CD4-positive, alpha-beta T cell treated with Interleukin-2 at 100 ng/mL for 4 hours (primary cell): ENCODE measurements at places on chromosomes 5 and 9.

DNA sequence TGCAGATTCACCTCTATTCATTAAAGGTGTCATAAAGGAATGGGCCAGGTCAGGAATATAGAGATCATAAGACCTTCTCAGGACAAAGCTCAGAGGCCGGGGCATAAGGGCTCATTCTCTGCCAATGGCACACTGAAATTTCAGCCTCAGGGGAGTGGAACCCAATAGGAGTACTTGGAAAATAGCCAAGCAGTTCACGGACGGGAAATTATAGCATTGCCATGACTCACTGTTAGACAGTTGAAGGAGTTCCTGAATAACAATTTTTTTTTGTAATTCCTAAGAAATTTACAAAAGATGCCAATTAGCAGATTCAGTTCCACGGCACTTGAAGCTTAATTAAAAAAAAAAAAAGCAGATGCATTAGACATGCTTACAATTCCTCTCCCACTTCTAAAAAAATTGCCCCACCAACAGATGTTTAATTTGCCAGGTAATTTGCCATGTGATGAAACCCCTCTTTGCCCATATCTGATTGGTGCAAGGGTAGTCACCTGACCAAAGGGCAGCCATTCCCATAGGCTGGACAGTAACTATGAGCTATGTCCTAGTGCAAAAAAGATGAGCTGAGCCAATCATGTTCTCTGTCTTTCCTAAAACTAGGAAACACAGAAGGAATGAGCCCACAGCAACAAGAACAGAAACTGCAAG is 58.6 kb downstream of the PTCD2 start:
- no peak for DNase-seq

- peak; percentile 39 for DNase-seq
Measured at GRCh38 chr5:119273391-119273839, 82.4 kb upstream of the TNFAIP8 start.

DNA sequence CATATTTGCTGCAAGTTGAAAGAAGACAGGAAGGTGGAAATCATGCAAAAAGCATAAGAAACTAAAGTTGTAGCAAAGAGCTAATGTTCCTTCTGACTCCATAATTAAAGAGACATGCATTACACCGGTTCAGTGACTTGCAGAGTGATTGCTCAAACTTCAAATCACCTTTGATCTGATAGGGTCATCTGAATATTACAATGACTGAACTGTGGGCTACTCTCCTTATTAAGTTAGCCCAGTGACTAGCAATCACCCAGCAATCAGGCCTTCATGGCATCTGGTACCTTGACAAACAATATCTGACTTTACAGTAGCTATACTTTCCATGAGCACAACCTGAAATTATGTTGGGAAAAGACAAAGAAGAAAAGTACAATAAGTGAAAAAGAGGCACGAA is 84.9 kb downstream of the NREP start:
- DNase-seq, result no peak

DNA sequence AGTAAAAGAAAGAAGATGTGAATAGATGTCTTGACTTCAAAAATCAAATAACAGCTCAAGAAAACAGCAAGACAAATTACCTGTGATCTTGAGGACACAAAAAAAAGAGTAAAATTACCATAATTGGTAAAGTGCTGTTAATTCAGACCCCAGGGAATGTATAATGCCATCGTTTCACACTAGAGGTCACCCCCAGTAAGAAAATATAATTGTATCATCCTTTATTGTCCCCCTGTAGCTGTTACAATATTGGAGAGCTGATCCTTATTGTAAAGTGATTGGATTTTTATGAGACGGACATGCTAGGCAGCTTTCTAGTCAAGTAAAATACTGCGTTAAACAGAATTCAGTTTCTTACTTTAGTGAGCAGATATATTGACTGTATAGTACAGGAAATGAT is 377.0 kb downstream of the TLE1 start:
- no peak for DNase-seq

DNA sequence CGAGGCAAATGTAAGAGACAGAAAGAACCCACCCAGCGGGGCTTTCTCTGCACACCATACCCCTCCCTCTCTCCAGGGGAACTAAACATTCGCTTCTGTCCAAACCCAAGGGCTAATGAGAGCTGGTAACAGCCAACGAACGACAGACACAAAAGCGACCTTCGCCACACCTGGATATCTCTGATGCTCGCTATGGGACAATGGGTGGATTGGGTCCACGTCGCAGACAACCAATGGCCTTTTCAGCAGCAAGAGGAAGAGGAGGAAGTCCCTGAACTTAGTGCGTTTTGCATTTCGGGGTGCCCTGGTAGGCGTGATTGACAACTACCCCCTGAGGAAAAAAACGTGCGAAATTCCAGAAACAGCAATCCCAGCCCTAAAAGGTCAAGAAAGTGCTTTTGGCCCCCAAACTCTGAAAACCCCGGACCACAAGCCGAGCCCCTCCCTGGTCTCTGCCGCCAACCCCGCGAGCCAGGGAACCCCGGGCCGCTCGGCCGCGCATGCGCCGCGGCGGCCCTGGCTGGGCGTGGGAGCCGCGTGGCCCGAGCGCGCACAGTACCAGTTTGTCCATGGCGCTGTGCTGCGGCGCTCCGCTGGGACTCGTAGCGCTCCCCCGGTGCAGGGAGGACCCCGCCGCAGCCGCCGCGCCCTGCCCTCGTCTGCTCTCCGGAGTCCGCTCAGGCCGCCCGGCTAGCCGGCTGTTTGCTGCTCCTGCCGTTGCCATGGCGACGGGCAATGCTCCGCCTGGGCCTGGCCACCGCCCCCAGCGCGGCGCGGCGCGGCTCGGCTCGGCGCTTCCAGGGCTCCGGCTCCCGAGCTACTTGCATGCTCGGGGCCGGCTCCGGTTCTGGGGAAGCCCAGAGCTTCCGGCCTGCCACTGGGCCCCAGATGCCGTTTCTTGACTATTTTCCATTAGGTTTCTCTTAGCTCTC is 66.9 kb upstream of the DNAH5 start:
- no peak for DNase-seq

GRCh38 chr5:21817668-21818369 is 1035.3 kb downstream of the CDH12 start:
- no peak for DNase-seq
